ENCODE measurements at places on chromosomes 1 and 21. TPM values are rescaled to one million over a fixed set of nuclear protein-coding genes. Genes with fewer than 3 reads are reported as not detected.

RYR2 gene
- total RNA-seq, result 0.08 TPM

A3GALT2 gene
- total RNA-seq, result not detected

CDA gene
- not detected for total RNA-seq

OR2T33 gene
- not detected for total RNA-seq

CR1L gene
- not detected for total RNA-seq

RHCE gene
- total RNA-seq, result 0.29 TPM

SMPDL3B gene
- 0.63 TPM for total RNA-seq

PLA2G2C gene
- not detected for total RNA-seq

RAB13 gene
- total RNA-seq, result 16.6 TPM

SPRR2F gene
- total RNA-seq, result not detected

SLC1A7 gene
- not detected for total RNA-seq

FABP3 gene
- total RNA-seq, result not detected

SPATA45 gene
- total RNA-seq, result not detected

PTPRU gene
- total RNA-seq, result 0.42 TPM

MFSD2A gene
- total RNA-seq, result 24.0 TPM

OR2AJ1 gene
- not detected for total RNA-seq

ADGRL4 gene
- total RNA-seq, result not detected

MIXL1 gene
- total RNA-seq, result not detected

SLC45A3 gene
- total RNA-seq, result 0.57 TPM

TGFB2 gene
- not detected for total RNA-seq

B3GALT2 gene
- total RNA-seq, result 0.13 TPM

SPRR1B gene
- total RNA-seq, result not detected

TENT5C gene
- 4.0 TPM for total RNA-seq

MAP3K21 gene
- 5.0 TPM for total RNA-seq

CA6 gene
- total RNA-seq, result 2.3 TPM

NFIA gene
- total RNA-seq, result 3.6 TPM

STYXL2 gene
- total RNA-seq, result not detected

DNAI4 gene
- 1.4 TPM for total RNA-seq

PBX1 gene
- not detected for total RNA-seq

ZNF695 gene
- total RNA-seq, result 0.63 TPM

P3H1 gene
- 31.5 TPM for total RNA-seq

CFAP410 gene
- 16.1 TPM for total RNA-seq

CCDC27 gene
- total RNA-seq, result not detected

C1orf94 gene
- not detected for total RNA-seq

CFH gene
- total RNA-seq, result 0.92 TPM

SPRR1A gene
- not detected for total RNA-seq

ANGPTL3 gene
- not detected for total RNA-seq

RCSD1 gene
- 46.7 TPM for total RNA-seq

TNFRSF18 gene
- 79.2 TPM for total RNA-seq

RXRG gene
- not detected for total RNA-seq

C4BPB gene
- 0.65 TPM for total RNA-seq

ADAMTS4 gene
- total RNA-seq, result 0.27 TPM

ANGPTL1 gene
- total RNA-seq, result not detected

LORICRIN gene
- total RNA-seq, result not detected

CFHR3 gene
- not detected for total RNA-seq

SLAMF8 gene
- 2.8 TPM for total RNA-seq

FCRL2 gene
- not detected for total RNA-seq

ACOT7 gene
- total RNA-seq, result 97.9 TPM

DEPDC1 gene
- total RNA-seq, result 13.5 TPM

HTR6 gene
- not detected for total RNA-seq

HES2 gene
- total RNA-seq, result 0.15 TPM

KRTAP19-1 gene
- total RNA-seq, result not detected

TSEN15 gene
- 50.4 TPM for total RNA-seq

Measured in activated CD8-positive, alpha-beta memory T cell treated with anti-CD3 and anti-CD28 coated beads for 36 hours (primary cell).